ENCODE measurements at places on chromosomes 3 and 15.

DNA sequence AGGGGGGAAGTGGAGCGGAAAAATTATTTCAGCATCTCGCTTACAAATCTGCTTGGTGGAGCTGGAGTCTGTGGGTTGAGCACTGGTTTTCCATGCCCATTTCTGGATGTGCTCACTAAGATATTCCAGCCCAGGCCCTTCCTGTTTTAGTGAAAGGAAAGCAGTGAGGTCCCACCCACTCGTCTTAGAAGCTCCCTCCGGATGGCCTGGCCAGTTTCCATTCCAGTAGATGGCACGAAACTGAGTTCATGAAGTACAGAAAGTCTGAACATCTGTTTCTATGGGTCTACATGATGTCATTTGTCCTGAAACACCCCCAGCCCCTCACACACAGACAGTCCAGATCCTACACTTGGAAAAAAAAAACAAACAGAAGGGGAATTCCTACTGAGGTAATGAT is 31.9 kb upstream of the THSD4 start:
- H3K27me3 ChIP-seq = peaks cover 2% of the 10 kb centered on the region
- H3K4me1 ChIP-seq = no peaks in the 10 kb centered on the region
- no peaks in the 10 kb centered on the region for H3K36me3 ChIP-seq
- no peak overlapping the region for H3K4me3 ChIP-seq
- no peak for DNase-seq
- H3K27ac ChIP-seq = no peak overlapping the region

GRCh38 chr3:82643948-82644347 is 882.5 kb upstream of the GBE1 start:
- no peaks in the 10 kb centered on the region for H3K27me3 ChIP-seq
- no peak overlapping the region for H3K4me3 ChIP-seq
- H3K4me1 ChIP-seq = no peaks in the 10 kb centered on the region
- no peaks in the 10 kb centered on the region for H3K36me3 ChIP-seq
- H3K27ac ChIP-seq = no peak overlapping the region
- DNase-seq = no peak

- peaks cover 26% of the 10 kb centered on the region for H3K4me1 ChIP-seq
- peaks cover 6% of the 10 kb centered on the region for H3K27me3 ChIP-seq
- H3K36me3 ChIP-seq = no peaks in the 10 kb centered on the region
- peak overlapping the region; percentile 85 for H3K4me3 ChIP-seq
- H3K27ac ChIP-seq = no peak overlapping the region
- DNase-seq = no peak
Observed at GRCh38 chr15:22979238-22980188, 655 bp downstream of the CYFIP1 start.

DNA sequence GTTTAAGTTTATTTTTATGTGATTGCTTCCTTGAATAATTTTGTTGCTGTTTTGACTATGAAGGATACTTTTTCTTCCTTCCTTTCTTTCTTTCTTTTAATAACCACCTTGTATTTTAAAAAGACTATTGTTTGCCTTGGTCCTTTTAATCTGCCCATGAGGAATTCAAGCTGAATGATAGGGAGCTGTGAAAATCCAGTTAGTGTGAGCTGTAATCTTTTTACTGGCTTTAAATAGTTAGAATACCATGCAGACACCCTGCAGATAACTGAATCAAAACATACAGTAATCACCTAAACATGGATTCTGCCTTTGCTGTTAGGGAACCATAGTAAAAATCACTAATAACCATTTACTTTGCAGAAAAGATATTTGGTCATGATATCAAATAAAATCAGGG is 110.7 kb downstream of the RSRC1 start:
- no peak overlapping the region for H3K27ac ChIP-seq
- no peaks in the 10 kb centered on the region for H3K27me3 ChIP-seq
- H3K4me1 ChIP-seq = no peaks in the 10 kb centered on the region
- H3K36me3 ChIP-seq = peaks cover 7% of the 10 kb centered on the region
- no peak overlapping the region for H3K4me3 ChIP-seq

- DNase-seq = no peak
- H3K36me3 ChIP-seq = no peaks in the 10 kb centered on the region
Observed at GRCh38 chr3:94416768-94417167, 353.9 kb downstream of the NSUN3 start.

GRCh38 chr15:68561901-68562300 is 16.9 kb upstream of the CORO2B start:
- H3K4me3 ChIP-seq = no peak overlapping the region
- H3K4me1 ChIP-seq = peaks cover 17% of the 10 kb centered on the region
- DNase-seq = no peak
- no peak overlapping the region for H3K27ac ChIP-seq
- H3K36me3 ChIP-seq = no peaks in the 10 kb centered on the region

DNA sequence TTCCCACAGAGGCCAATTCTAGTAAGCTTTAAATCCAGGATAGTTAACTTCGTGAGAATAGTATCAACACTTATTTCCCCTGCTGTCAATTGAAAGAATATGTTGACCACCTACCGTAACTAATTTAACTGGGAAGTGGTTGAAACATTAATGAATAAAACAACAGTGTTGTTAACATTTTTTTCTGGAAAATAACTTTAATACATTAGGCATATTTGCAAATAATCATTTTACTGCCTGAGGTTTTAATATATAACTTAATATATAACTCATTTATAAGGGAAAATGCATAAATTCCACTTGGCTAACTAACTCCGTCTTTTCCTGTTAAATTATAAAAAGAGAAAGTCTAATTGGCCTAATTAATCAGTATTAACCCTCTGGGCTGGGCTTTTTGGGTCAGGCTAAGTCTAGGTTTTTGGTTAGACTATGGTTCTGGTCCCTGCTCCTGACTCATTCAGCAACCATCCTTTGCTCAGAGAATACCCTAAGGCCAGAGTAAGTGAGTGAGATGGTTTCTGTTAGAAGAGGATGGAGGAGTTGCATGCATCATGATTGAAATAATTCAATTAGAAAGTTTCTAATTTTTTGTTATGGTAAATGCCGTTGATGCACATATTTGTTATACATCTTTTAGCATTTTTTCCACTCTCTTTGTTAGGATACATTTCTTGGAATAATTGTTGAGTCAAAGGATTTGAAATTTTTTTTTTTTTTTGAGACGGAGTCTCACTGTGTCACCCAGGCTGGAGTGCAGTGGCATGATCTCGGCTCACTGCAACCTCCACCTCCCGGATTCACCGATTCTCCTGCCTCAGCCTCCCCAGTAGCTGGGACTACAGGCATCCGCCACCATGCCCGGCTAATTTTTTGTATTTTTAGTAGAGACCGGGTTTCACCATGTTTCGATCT is 10.8 kb upstream of the SKIL start:
- H3K27me3 ChIP-seq = no peaks in the 10 kb centered on the region
- H3K36me3 ChIP-seq = no peaks in the 10 kb centered on the region
- no peak overlapping the region for H3K4me3 ChIP-seq
- no peak overlapping the region for H3K27ac ChIP-seq
- no peaks in the 10 kb centered on the region for H3K4me1 ChIP-seq

- H3K36me3 ChIP-seq = no peaks in the 10 kb centered on the region
- no peaks in the 10 kb centered on the region for H3K4me1 ChIP-seq
- H3K4me3 ChIP-seq = no peak overlapping the region
- no peaks in the 10 kb centered on the region for H3K27me3 ChIP-seq
- H3K27ac ChIP-seq = no peak overlapping the region
Observed at GRCh38 chr3:23046536-23046935, 156.6 kb upstream of the UBE2E2 start.

- no peak for DNase-seq
- H3K36me3 ChIP-seq = no peaks in the 10 kb centered on the region
- no peaks in the 10 kb centered on the region for H3K4me1 ChIP-seq
- no peak overlapping the region for H3K27ac ChIP-seq
- no peaks in the 10 kb centered on the region for H3K27me3 ChIP-seq
Observed at GRCh38 chr3:24688446-24689148, 193.9 kb upstream of the THRB start.

GRCh38 chr15:27271258-27271657 is 300.3 kb downstream of the GABRG3 start:
- no peaks in the 10 kb centered on the region for H3K36me3 ChIP-seq
- no peak overlapping the region for H3K27ac ChIP-seq
- no peaks in the 10 kb centered on the region for H3K4me1 ChIP-seq
- no peak for DNase-seq

DNA sequence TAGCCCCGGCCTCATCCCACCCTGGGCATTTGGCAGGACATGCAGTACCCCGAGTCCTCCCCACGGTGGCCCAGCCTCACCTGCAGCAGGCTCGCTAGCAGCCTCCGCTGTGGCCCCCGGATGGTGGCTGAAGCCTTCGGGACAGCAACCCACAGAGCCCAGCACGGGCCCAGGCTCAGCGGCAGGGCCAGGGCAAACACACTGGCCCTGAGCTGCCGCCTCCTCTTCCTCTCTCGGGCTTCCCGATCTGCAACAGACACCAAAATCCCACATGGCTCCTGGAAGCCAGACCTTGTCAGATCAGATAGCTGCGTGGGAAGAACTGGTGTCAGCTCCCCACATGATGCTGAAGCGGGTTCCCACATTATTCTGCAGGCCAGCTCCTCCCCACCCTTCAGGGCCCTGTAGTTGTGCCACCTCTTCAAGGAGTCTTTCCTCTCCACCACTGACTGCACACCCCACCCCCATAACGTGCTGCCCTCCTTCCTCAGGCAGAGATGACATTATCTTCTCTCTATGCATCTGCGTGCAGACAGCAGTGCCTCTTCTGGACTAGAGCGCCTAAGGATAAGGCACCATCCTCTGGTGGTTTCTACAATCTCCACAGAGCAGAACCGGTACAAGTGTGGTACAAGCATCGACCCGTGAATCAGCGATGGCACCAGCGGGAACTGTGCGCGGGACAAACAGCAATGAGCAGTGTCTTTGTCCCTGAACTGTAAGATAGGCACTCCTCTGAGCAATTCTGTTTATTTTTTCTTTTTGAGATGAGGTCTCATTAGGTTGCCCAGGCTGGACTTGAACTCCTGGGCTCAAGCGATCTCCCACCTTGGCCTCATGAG is 9.5 kb downstream of the TMEM44 start:
- no peaks in the 10 kb centered on the region for H3K27me3 ChIP-seq
- H3K4me1 ChIP-seq = no peaks in the 10 kb centered on the region
- H3K4me3 ChIP-seq = no peak overlapping the region

DNA sequence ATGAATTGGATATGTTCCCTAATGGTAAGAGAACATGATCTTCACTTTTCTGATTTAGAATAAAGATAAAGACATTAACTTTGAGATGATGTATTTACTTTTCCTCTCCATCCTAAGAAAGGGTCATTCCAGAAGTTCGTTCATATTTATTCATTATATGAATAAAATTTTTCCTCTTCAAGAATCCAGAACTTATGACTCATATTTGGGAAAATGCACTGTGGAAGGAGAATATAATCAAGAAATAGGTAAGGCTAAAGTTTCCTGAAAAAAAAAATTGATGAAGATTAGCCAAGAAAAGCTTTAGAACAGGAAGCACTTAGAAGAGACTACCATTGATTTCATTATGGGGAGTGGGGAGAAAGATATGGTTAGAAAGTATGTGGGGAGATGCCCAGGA is 36.5 kb upstream of the CBLB start:
- no peaks in the 10 kb centered on the region for H3K36me3 ChIP-seq
- peaks cover 19% of the 10 kb centered on the region for H3K4me1 ChIP-seq
- DNase-seq = no peak
- no peak overlapping the region for H3K4me3 ChIP-seq

DNA sequence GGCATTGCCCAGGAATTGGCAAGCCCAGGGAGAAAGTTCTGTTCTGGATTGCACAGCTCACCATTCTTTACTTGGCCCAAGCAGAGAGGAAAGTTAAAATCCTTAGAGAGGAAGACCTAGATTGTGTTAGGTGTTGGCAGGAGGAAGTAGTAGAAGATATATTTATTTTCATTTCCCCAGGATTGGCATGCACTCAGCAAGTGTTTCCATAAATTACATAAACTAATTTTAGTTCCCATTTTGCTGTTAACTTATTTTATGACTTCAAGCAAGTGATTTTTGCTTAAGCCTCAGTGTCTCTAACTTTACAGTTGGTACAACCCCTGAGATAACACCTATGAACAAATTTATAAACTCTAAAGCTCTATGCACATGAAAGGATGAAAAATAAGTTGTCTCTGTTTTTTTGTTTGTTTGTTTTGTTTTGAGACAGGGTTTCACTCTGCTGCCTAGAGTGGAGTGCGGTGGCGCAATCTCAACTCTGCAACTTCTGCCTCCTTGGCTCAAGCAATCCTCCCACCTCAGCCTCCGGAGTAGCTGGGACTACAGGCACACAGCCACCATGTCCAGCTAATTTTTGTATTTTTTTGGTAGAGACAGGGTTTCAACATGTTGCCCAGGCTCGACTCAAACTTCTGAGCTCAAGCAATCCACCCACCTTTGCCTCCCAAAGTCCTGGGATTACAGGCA is 31.2 kb upstream of the TOP2B start:
- H3K27ac ChIP-seq = peak overlapping the region; percentile 67
- peaks cover 22% of the 10 kb centered on the region for H3K4me1 ChIP-seq
- DNase-seq = peak; percentile 31

GRCh38 chr3:10340476-10340875 is 19.6 kb upstream of the SEC13 start:
- no peaks in the 10 kb centered on the region for H3K36me3 ChIP-seq
- no peak for DNase-seq
- H3K4me1 ChIP-seq = no peaks in the 10 kb centered on the region
- H3K27ac ChIP-seq = no peak overlapping the region
- H3K27me3 ChIP-seq = no peaks in the 10 kb centered on the region
- no peak overlapping the region for H3K4me3 ChIP-seq

GRCh38 chr15:40739047-40739446 is 16.0 kb downstream of the RMDN3 start:
- no peaks in the 10 kb centered on the region for H3K27me3 ChIP-seq
- no peaks in the 10 kb centered on the region for H3K4me1 ChIP-seq
- no peak overlapping the region for H3K27ac ChIP-seq
- peaks cover 61% of the 10 kb centered on the region for H3K36me3 ChIP-seq
- DNase-seq = no peak

GRCh38 chr3:69357196-69357595 is 28.7 kb downstream of the FRMD4B start:
- H3K4me3 ChIP-seq = no peak overlapping the region
- H3K36me3 ChIP-seq = no peaks in the 10 kb centered on the region
- H3K27ac ChIP-seq = peak overlapping the region; percentile 29
- no peaks in the 10 kb centered on the region for H3K27me3 ChIP-seq

DNA sequence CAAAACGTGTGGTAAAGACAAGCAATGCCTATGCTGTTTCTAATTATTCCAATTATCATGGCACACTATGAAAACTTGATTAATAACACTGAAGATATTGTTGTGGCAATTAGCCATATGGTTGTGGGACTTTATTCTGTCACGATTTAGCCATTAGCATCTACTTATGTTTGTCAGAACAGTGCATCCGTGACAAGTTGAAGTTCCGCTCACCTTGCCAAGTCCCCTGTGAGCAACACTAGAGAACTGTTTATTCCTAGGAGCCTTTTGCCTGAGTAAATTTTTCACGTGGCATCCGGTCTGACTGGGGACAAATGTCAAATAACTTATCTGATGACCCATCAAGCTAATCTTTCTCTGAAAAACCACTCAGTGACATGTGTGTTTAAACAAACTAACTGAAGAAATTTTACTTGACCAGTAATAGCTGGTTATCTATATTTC is 403.3 kb downstream of the TBC1D5 start:
- no peak for DNase-seq
- H3K27ac ChIP-seq = no peak overlapping the region
- no peaks in the 10 kb centered on the region for H3K27me3 ChIP-seq
- H3K4me3 ChIP-seq = no peak overlapping the region

- no peaks in the 10 kb centered on the region for H3K27me3 ChIP-seq
- no peak overlapping the region for H3K4me3 ChIP-seq
- H3K36me3 ChIP-seq = peaks cover 22% of the 10 kb centered on the region
- no peaks in the 10 kb centered on the region for H3K4me1 ChIP-seq
- no peak overlapping the region for H3K27ac ChIP-seq
Observed at GRCh38 chr3:195068084-195069080, 202.6 kb downstream of the XXYLT1 start.
